Activated CD8-positive, alpha-beta memory T cell treated with anti-CD3 and anti-CD28 coated beads, Interleukin-2, amount 50 U/mL, for 48 hours (primary cell): ENCODE measurements at places on chromosomes 16 and 17.

GRCh38 chr16:49773534-49774475 lies 82.1 kb downstream of the ZNF423 start:
- no peak for DNase-seq

GRCh38 chr17:45971698-45972141 lies 27.3 kb upstream of the STH start:
- DNase-seq: no peak

- no peak for DNase-seq
Measured at GRCh38 chr17:80832266-80832676, 159.4 kb upstream of the CHMP6 start.

DNA sequence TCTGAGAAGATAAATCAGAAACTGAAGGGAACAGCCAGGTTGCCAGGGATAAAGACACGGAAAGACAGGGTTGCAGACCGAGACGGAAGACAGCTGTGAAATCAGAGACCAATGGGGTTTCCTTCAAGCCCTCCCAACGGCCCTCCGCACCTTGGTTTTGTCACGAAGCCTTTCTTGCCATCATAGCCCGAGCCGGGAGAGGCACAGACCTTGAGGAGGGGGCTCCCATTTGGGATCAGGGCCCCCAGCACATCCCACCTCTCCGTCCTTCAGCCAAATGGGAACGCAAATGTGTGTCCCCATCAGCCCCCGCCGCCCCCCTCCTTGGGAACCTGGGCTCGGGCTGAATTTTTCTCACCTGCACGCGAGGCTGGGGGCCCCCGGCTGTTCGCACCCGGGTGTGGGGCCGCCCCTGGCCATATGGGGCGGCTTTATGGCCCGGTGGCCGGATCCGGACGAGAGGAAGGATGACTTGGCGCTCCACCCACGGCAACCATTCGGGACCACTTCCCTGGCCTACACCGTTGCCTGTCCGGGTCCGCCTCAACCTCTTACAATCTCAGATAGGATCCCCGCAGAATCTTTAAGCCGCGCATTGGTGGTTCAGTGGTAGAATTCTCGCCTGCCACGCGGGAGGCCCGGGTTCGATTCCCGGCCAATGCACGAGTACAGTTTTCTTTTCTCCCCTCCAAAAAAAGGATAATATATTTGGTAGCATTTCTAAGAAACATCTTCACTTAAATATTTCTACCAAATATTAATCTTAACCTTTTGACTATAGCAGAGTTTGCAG lies 1.4 kb upstream of the HES7 start:
- DNase-seq: peak; percentile 100

DNA sequence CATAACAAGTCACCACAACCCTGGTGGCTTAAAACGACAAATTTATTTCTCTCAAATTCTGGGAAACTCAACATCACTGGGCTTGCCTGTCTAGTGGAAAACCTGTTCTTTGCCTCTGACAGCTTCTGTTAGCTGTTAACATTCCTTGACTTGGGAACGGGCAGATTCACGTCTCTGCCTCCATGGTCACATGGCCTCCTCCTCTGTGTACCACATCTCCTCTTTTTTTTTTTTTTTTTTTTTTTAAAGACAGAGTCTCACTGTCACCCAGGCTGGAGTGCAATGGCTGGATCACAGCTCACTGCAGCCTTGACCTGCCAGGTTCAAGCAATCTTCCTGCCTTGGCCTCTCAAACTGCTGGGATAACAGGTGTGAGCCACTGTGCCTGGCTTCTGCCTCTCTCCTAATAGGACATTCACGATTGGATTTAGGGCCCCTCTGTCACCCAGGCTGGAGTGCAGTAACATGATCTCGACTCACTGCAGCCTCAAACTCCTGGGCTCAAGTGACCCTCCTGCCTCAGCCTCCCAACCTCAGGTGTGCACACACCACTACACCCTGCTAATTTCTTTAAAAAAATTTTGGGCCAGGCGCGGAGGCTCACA lies 11.7 kb upstream of the LLGL1 start:
- no peak for DNase-seq

- DNase-seq: no peak
Measured at GRCh38 chr16:71383054-71383773, 24.7 kb downstream of the CALB2 start.

GRCh38 chr17:7922845-7923628 lies 6.6 kb downstream of the KCNAB3 start:
- DNase-seq: peak; percentile 87

- peak; percentile 98 for DNase-seq
Measured at GRCh38 chr16:1959269-1960039, at the start of gene NDUFB10. Gene NDUFB10, plus strand, starts transcription at chr16:1959538. Its CDS starts 87 bp downstream, at chr16:1959625.

GRCh38 chr16:90007015-90007414 lies 12.2 kb downstream of the DBNDD1 start:
- no peak for DNase-seq

DNA sequence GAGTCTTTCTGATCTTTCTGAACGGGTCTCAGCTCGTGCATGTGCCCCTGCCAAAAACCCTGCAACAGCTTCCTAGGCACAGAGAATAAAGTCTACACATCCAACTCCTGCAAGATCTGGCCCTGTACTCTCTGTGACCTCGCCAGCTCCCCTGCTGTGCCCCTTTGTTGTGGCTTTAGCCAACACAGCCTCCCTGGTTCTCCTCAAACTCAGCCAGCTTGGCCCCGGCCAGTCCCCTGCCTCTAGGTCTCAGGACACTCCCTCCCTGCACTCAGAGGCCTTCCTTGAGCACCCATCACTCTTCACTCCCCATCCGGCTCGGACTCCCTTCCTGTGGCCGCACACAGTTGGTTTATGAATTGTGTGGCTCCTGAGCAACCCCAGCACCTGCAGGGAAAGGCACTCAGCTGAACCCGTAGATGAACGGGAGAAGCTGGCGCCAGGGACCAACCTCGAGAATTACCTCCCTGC lies 1.4 kb downstream of the CEP131 start:
- no peak for DNase-seq

- no peak for DNase-seq
Measured at GRCh38 chr16:75433732-75434413, 570 bp upstream of the CFDP1 start.

- DNase-seq: no peak
Measured at GRCh38 chr16:9260666-9261065, 169.2 kb downstream of the HAPSTR1 start.

DNA sequence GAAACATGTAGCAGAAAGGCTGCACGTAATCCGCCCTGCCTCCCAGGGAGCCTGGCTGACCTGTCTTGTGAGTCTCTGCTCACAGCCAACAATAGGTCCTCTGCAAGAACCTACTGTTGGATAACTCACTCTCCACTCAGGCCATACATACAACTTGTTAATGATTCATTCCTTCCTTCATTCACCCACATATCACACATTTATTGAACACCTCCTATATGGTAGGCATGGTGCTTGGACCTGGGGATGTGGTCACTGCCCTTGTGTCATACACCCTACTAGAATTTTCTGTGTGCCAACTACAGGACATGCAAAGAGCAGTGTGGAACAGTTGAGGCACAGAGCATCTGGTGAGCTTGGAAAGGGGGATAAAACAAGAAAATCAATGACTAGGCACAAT lies 28.1 kb upstream of the HNF1B start:
- no peak for DNase-seq

DNA sequence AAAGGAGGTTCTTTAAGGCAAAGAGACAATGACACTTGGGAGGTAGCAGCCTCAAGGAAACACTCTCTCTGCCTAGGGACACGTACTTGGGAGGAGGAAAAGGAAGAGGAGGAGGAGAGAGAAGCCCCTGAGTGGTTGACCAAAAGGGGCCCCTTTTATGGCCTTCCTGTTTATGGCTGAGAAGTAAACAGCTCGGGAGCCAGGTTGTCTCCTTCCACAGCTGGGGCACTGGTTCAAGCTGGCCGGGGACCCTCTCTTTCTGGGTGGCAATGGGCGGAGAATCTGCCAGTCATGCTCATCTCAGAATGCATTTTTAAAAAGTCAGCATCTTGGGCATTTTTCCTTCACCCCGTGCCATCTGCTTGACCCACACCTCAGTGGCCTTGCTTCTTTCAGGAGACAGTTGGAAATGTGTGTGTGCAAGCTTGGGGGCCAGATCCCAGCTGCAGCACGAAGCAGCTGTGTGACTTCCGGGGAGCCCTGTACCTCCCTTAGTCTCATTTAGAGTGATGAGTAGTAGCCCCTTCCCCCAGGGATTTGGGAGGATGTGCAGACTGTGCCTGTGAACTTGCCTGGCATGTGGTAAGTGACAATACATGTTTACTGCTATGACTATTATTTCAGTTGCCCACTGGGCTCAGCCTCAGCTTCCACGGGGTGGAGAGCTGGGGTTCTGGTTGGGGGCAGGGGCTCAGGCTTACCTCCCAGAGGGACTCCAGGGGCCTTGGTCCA lies 33.8 kb upstream of the SALL1 start:
- no peak for DNase-seq

GRCh38 chr17:68379692-68380677 lies 77.3 kb downstream of the WIPI1 start:
- DNase-seq: no peak

DNA sequence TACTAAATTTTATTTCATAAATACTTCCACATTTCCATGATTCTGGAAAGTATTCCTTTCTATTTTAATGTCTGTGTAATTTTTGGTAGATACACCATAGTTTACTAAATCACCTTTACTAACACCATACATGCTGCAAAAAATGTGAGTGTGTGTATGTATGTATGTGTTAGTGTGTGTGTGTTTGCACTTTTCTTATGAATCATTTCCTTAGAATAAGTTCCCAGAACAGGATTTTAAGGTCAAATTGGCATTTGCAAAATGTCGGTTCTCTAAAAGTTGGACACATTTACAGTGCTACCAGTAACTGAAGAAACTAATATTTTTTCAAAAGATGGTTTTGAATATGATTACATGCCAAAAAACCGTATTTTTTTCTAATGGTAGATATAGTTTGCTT lies 137.1 kb downstream of the CYB561 start:
- no peak for DNase-seq

DNA sequence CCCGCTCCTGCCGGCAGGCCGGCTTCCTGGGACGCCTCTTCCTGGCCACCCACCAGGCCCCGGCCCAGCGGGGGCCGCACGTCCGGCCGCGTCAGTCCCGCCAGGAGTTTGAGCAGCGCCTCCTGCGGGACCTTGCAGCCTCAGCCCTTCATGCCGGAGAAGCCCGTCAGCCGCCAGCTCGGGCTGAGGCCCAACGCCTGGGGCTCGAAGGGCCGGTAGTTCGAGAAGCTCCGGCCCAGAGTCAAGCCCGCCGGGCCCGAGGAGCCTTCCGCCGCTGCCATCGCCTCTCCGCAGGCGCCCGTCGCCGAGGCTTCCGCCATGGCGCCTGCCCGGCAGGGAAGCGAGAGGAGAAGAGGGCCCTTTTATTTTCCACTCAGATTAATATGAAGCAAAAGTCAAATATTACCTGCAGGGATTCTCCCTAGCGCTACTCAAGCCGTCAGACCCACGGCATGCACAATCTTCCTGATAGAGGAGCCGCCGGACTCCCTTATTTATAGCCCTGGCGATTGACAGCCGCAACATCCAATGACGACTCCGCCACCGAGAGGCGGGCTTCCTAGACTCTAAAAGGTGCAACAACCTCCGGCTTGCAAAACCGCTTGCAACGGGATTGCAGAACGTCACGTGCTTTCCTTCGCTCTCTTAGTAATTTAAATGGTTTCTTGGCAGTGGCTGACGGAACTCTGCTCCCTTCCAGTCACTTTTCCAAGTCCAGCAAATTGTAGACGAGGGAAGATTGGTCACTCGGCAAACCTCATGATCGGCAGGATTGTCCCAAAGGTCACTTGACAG lies at the start of gene SEPHS2:
Gene SEPHS2, minus strand, starts transcription at position 467 of the 795 bp plus-strand sequence. Its CDS starts 147 bp downstream, at position 320.
- peak; percentile 98 for DNase-seq

DNA sequence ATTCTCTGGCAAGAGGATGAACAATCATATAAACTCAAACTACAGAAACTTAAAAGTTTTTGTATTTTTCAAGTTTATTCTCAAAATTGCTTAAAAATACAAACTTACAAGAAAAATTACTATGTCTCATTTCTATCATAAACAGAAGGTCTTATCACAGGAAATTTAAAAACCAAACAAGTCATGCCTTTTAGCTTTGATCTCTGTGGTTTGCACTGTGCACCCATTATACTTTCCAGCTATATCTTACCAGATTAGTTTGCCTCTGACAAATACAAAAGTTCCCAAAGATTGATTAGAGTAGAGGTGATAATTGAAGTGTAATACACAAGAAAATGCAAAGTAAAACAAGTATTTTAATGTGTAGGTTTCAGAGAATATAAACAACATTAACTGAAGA lies 117.4 kb downstream of the MYO1D start:
- no peak for DNase-seq

- no peak for DNase-seq
Measured at GRCh38 chr16:7703672-7704071, 371.0 kb downstream of the RBFOX1 start.

GRCh38 chr16:31464781-31465260 lies 5.5 kb downstream of the ARMC5 start:
- no peak for DNase-seq

GRCh38 chr16:24694931-24695330 lies 34.5 kb upstream of the TNRC6A start:
- DNase-seq: no peak
